Ascending aorta (tissue), 2 donors: ENCODE measurements at places on chromosomes 1 and 21. TPM values are rescaled to one million over a fixed set of nuclear protein-coding genes. Genes with fewer than 3 reads are reported as not detected.

PCP4L1 gene
- total RNA-seq: not detected

DNA sequence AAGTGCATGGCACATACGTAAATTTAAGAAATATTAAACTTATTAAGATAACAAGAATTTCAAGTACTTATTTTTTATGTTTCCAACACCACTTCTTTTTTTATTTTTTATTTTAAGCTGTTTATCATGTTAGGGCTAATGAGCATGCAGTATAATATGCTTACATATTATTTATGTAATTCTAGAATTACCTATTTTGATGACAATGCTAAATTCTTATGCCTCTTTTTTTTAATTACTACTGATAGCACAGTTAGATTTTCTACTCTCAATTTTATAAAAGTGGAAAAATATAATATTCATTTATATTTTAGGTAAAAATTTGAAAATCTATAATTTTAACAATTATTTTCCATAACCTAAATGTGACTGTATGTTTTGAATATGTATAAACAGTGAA is 713.0 kb downstream of the MRPL39 start:
- DNase-seq: no peak

- DNase-seq: no peak
Measured at GRCh38 chr1:97824624-97825023, 96.2 kb downstream of the DPYD start.

- no peak for DNase-seq
Measured at GRCh38 chr1:180253585-180254495, 23.8 kb downstream of the LHX4 start.

PEX10 gene
- total RNA-seq: 26.1 TPM

RIPPLY3 gene
- not detected for total RNA-seq

- DNase-seq: no peak
Measured at GRCh38 chr1:53807916-53808315, 30.2 kb downstream of the NDC1 start.
